ENCODE measurements at places on chromosomes 16 and 17.
A peak's percentile ranks its signal among the peaks of the same experiment; 100 is the strongest.

- no peak for DNase-seq
Observed at GRCh38 chr17:64226132-64226531, 36.9 kb downstream of the TEX2 start.

GRCh38 chr17:73338050-73338521, 26.3 kb upstream of the CDC42EP4 start:
- no peak for DNase-seq

- DNase-seq, result no peak
Observed at GRCh38 chr17:19928299-19928698, 49.3 kb downstream of the AKAP10 start.

- DNase-seq, result peak; percentile 24
Observed at GRCh38 chr16:88516601-88517061, 53.6 kb upstream of the ZC3H18 start.

DNA sequence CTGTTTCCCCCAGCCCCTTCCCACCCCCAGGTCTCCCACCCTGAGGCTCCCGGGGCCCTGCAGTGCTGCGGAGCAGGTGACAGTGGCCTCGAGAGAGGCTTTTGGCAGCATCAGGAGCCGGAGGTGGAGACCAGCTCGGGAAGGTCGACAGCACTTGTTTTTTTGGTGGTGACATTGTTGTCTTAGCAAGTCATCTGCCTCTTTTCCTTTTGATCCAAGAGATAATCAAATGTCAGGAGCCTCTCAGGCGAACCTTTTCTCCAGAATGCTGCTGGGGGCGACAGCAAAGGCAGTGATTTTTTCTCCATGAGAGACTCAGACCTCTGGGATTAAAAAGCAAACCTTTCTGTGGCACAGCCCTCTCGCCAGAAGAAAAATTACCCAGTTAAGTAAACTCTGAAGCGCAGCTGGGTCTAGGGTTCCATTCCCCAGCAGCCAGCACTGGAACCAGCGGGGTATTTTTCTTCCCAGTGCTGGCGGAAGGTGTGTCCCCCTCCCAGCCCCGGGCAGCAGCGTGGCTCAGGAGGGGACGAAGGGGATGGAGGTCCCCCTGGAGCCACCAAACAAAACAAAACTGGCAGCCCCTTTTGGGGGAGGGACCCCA, 37.2 kb downstream of the GRIN2C start:
- DNase-seq, result no peak

DNA sequence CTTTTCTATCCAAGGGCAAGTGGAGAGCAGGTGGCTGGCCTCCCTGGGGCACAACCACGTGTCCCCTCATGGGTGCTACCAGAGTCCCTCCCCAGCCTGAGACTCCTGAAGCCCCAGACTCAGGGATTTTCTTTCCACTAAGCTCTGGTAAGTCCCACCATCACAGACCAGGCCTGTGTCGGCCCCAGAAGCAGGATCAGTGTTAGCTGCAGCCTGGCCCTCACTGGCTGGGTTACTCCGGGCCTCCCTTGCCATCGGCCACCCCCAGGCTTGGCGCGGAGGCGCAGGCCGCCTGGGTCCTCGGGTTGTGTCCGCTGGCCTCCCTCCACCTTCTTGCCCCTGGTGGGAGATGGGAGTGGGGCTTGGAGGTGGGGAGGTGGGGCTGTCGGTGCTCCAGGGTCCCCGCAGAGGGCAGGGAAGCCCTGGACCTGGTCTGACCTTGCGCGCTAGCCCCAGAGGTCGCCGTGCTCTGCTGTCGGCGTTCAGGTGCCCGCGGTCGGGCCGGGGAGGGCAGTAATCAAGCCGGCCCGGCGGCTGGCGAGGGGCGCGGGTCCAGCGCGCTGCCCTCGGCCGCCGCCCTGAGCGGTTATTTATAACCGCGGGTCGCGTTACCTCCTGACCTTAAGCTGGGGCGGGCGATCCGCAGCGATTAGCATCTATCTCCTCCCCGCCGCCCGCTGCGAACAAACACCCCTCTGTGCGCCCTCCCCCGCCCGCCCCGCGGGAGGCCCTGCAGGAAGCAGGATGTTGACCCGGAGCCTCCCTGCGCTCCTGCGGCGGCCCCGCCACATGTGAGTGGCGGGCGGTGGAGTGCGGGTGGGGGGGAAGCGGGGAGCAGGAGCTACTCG, 78.1 kb upstream of the TOB1 start:
- DNase-seq, result peak; percentile 60

DNA sequence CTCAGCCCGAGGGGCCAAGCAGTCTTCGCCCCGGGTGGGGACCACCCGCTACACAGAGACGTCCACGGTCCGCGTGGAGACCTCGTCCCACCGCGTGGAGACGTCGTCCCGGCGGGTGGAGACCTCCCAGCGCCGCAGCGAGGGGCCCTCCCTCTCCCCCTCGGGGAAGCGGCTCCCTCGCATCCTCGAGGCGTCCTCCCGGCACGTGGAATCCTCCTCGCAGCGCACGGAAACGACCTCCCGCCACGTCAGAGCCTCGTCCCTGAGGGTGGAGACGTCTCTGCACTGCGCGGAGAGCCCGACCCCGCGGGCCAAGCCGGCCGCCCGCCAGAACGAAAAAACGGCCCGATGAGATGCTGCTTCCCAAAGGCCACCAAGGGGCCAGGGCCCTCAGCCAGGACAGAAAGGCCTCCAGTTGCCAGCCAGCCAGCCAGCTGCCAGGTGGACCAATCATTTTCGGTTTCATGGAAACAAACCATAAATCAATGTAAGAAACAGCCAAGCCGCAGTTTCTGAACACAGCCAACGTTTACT, 424 bp downstream of the C17orf100 start:
- peak; percentile 49 for DNase-seq

DNA sequence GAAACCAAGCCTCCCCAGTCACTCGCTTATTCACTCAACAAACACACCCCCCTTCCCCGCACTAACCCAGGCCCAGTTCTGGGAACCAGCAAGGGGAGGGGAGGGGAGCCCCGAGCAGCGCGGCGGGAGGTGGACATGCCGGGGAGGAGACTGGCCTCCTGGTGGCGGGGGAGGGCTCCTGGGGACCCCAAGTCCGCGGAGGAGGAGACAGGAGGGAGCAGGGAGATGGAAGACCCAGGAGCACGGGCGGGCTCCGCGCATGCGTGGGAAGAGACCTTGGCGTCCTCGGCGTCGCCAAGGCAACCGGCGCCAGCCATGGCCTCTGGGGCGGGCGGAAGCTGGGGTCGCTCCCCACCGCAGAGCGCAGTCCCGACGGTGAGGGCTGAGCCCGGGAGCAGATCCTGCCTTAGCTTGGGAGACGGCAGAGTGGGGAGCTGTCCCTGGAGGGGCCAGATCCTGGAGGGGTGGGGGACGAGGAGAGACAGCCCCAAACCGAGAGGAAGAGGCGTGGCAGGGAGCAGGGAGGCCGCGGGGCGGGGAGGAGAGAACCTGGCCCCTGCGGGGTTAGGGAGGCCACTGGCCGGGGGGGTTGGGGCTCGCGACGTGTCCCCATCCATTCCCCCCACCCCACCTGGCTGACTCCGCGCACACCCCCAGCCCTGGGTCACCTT, at the start of gene PRR29:
TSS of gene PRR29 (plus strand) at position 302 of the 671 bp plus-strand sequence. CDS start at position 316, 14 bp downstream.
- DNase-seq, result peak; percentile 89

- DNase-seq, result no peak
Observed at GRCh38 chr16:85603203-85603755, 9.8 kb upstream of the GSE1 start.

GRCh38 chr16:2834968-2835367, 4.9 kb downstream of the ZG16B start:
- no peak for DNase-seq

GRCh38 chr17:81891303-81891552, 158 bp downstream of the ALYREF start:
- no peak for DNase-seq

DNA sequence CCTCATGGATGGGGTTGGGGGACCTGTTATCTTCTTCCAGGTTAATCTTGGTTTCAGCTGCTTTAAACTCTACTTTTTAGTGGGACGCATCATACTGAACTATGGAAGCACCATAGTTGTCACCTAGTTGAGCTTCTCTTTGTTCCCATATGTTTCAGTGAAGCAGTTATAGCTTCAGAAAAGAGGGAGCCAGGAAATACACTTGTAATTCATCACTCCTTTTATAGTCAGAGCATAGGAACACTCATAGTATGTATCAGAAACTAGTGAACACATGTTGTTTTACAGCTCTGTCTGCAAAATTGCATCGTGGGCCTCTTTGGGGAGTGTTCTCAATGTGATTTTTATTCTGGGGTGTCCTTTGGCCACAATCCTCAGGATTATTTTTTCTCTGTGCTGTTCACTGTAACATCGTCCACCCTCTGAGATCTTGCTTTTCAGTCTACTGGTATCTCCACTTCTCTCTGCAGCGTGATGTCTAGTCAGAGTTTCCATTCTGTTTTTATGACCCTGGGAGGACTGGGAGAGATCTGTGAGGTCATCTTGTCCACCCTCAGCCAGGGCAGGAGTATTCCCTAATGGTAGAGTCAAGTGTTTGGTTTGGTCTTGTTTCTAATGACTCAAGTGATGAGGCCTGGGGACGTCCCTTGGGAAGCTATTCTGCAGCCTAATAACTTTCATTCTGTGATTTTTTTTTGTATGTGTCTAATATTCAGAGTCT, 585.4 kb downstream of the WWOX start:
- DNase-seq, result peak; percentile 15

DNA sequence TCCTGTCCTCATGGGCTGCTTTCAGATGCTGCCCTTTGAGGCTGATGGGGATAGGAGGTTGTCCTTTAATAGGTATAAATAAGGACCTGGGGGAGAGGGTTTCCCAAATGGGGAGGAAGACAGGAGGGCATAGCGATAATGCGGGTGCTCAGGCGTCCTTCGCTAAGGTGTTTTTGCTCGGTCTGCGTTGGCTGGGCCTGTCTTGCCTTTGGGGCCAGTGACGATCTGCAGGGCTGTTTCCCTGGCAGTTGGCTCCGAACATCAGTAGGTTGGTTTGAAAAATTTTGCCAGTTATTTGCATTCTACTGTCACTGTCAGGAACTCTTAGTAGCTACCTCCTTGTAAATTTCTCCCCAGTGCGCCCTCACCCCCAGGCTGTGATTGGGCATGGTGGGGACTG, 37.8 kb upstream of the CDC42EP4 start:
- no peak for DNase-seq

DNA sequence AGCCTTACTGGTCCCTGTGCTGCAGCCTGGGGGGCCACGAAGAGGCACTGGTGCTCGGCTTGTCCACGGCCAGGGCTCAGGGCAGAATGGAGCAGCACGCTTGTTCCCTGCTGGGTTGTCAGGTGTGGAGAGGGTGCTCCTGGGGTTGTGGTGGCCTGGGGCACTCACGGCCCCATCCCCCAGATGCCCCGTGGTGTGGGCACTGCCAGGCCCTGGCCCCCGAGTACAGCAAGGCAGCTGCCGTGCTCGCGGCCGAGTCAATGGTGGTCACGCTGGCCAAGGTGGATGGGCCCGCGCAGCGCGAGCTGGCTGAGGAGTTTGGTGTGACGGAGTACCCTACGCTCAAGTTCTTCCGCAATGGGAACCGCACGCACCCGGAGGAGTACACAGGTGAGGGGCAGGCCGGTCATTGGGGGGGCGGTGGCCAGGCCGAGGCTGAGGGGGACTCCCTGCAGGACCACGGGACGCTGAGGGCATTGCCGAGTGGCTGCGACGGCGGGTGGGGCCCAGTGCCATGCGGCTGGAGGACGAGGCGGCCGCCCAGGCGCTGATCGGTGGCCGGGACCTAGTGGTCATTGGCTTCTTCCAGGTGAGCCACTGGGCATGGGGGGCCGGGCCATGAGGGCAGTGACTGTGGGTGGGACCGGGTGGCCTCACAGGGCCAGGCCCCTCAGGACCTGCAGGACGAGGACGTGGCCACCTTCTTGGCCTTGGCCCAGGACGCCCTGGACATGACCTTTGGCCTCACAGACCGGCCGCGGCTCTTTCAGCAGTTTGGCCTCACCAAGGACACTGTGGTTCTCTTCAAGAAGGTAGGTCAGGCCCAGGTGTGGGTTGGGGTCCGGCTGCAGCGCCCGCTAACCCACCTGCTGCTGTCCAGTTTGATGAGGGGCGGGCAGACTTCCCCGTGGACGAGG, 1.5 kb downstream of the PDIA2 start:
- no peak for DNase-seq
